ENCODE measurements at places on chromosomes 6 and 20.

DNA sequence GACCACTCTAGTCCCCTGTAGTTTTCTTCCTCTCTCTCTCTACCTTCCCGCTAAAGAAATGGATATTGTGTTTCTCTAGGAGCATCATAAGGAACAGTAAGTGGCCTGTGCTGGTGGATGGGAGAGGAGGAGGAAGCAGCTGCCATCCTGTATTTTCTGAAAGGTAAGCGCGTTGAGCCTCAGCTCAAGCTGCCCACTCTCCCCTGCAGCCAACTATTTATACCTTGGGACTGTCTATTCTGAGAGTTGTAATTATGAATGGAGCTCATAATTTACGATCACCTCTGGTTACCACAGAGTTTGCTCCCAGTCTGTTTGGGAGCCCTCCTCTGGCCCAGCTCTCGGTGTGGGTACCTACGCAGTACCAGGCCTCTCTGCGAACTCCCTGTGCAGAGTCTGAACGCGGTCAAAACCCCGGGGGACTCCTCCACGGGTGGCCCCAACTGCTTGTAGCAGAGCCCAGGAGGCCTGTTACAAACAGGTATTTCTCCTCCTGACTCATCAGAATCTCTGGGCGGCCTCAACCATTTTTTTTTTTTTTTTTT, 285.4 kb downstream of the SMOC2 start:
- no peak for DNase-seq

- no peak for DNase-seq
These were observed 105.5 kb downstream of the HUS1B start for GRCh38 chr6:551405-551804.

GRCh38 chr6:17475606-17476244, 82.3 kb downstream of the CAP2 start:
- DNase-seq, result no peak

- DNase-seq, result no peak
These were observed 47.8 kb downstream of the SHLD1 start for GRCh38 chr20:5797843-5798462.

DNA sequence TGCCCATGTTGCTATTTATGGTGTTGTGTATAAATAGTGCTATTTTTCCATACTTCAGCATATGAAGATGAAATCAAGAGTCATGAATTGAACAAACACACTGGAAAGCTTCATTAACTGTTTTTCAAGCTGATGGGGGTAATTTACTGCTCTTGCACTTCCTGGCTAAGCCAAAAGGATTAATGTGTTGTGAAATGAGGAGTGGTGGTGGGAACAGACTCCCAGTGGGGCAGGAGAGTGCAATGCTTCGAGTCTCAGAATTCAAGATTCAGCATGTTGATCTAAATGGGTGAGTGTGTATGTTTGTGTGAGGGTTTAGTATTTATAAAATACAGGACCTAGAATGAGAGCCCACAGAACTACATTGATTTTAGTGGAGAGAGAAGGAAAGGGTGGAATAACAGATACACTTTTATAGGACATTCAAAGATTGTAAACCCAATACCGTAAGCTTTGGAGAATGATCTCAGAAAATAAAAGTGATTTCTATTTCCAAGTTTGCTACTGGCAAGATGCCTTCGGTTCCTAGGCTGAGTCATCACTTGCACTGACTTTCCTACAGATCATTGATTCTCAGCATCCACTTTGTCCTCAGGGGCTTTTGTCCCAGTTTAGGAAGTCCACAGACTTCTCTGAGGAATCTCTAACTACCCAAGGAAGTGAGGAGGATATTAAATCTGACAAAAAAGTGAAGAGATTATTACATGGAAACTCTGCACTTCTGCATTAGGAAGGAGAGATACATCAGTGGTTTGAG, 303.6 kb downstream of the TRDN start:
- DNase-seq, result no peak

- DNase-seq, result no peak
These were observed 91.5 kb downstream of the BCKDHB start for GRCh38 chr6:80197986-80198385.

Measured in CD4-positive, alpha-beta T cell treated with Interleukin-17A for 1 hour (primary cell).